ENCODE measurements at places on chromosomes 12 and 14. TPM values are rescaled to one million over a fixed set of nuclear protein-coding genes. Genes with fewer than 3 reads are reported as not detected.

DNA sequence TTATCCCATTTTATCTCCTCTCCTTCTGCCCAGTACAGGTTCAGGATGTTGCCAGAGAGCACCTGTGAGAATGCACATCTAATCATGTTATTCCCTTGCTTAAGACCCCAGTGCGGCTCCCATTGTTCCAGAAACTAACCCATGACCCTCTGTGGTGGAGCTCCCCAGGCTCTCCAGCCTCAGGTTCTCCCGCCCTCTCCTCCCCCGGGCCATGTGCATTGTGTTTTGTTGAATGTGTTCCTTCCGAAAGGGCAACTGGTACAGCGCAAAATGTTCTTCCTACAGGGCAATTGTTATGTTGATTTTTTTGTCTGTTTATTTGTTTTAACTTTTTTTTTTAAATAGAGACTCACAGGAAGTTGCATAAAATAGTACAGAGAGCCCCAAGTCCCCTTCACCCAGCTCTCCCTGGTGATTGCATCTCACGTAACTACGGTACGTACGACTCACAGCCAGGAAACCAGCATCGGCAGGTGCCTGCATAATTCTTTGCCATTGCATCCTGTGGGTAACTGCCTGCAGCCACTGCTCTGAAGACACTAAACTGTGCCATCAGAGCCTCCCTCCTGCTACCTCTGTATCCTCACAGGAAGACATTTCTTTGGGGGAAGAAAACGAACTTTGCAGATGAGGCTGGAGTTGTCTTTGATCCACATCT, 31.2 kb downstream of the TMEM132C start:
- DNase-seq: no peak

DNA sequence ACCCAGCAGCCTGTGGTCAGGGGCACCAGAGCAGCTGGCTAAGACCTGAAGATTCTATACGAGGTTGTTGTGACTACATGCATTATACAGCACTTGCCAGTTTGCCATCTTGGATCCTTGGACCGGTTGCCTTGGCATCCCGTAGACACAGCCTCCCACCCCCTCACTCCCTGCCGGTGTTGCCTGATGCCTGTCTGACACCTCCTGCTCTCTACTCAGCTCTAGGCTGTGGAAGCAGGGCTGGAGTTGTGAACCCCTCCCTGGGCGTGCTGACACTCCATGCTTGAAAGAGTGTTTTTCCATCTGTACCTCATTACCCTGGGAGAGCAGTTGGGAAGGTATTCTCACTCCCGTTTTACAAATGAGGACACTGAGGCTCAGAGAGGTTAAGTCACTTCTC, 2.5 kb downstream of the CHGA start:
- DNase-seq: no peak

GRCh38 chr12:24845615-24846014, 103.3 kb downstream of the BCAT1 start:
- DNase-seq: no peak

- no peak for DNase-seq
Measured at GRCh38 chr14:26414926-26415325, 182.9 kb downstream of the NOVA1 start.

DNA sequence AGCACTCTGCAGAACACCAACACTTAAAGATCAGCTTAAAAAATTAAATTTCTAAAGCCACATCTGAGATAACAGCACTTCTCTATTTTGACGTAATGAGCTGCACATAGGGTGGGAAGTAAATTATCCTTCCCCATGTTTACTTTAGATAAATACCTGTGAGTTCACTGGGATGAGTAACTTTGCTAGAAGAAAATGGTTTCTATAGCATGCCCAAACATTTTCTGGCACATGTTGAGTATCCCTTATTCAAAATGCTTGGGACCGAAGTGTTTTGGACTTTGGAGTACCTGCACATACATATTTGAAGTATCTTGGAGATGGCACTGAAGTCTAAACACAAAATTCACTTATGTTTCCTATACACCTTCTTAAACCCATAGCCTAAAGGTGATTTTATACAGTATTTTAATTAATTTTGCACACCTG, 6.6 kb downstream of the SLC38A2 start:
- no peak for DNase-seq

DNA sequence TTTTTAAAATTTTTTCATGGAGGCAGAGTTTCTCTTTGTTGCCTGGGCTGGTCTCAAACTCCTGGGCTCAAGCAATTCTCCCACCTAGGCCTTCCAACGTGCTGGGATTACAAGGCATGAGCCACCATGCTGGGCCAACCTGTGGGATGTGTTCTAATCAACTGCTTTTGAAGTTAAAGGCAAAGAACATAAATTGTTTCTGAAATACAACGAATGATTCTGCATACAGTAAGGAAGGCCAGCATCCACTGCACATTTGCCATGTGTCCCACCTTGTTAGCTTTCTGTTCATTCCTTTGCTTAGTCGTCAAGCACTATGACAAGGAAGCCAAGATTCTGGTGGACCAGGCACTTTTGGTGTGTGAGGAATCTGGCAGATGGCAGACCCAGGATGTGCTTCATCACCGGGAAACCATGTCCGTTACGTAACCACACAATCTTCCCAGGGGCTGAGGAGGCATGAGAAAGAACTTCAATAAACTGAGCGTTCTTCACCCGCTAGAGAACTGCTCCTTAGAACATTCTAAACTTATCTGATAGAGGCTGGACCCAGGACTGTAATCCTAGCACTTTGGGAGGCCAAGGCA, 24.5 kb downstream of the MOK start:
- DNase-seq: no peak

GRCh38 chr14:23308721-23309445, 2.2 kb downstream of the BCL2L2 start:
- DNase-seq: no peak

DNA sequence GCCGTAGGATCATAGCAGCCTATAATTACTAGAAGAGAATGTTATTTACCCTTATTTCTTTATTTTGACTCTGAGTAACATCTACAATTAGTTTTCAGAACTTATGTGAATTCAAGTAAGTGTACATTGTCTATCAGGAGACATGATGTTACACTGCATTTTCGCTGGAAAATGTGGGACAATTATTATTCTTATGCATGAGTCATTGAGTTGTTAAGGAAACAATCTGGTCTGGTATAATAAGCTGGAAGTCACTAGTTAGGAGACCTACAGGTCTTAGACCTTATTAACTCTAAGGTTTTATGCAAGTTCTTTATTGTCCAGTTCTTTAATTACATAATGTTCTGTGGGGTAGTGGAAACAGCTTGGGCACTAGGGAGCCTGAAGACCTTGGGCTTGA, 5.8 kb downstream of the KTN1 start:
- DNase-seq: no peak

GRCh38 chr12:65667932-65668331, 156.4 kb upstream of the HMGA2 start:
- no peak for DNase-seq

- no peak for DNase-seq
Measured at GRCh38 chr12:111764120-111764821, 2.5 kb upstream of the ALDH2 start.

NXPH4 gene
- not detected for polyA plus RNA-seq

LTBP2 gene
- polyA plus RNA-seq: 0.04 TPM

MEG3 gene
- polyA plus RNA-seq: not detected

LRTM2 gene
- not detected for polyA plus RNA-seq

RNASE7 gene
- polyA plus RNA-seq: not detected

RFX4 gene
- polyA plus RNA-seq: not detected

BEGAIN gene
- 0.25 TPM for polyA plus RNA-seq

KRT85 gene
- polyA plus RNA-seq: not detected
